ENCODE measurements at places on chromosomes 11 and 22. TPM values are rescaled to one million over a fixed set of nuclear protein-coding genes. Genes with fewer than 3 reads are reported as not detected.

MN1 gene
- total RNA-seq = 0.42 TPM

DNA sequence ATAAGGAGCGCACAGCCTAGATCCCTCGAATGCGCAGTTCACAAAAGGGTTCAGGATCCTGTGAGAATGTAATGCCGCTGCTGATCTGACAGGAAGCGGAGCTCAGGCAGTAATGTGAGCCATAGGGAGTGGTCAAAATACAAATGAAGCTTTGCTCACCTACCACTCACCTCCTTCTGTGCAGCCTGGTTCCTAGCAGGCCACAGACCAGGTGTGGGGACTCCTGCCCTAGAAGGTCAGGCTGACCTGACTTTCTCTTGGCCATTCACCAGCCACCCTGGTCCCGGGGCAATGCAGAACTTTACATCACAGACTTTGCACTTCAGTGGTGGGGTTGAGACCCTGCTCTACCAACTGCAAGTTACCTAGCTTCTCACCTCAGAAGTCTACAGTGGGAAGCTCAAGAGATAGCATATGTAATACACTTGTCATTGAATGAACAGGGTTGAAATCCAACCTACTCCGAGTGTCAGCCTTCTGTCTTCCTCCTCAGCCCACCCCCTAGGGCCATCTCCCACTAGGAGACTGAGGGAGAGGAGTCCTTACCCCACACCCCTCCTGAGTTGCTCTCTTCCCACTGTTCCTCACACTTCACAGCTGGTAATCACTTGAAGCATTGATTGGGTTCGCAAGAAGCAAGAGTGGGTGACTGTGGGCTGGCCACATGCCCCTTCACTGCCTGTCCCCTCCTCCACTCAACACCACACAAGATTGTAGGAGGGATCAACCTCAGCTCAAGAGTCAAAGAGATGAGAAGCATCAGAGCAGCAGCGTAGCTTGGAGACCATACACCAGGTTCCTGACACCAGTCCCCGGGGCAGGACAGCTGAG, 2.0 kb upstream of the KCNJ1 start:
- DNase-seq = no peak

GRCh38 chr11:55849037-55849436, 10.5 kb downstream of the OR5D16 start:
- DNase-seq = no peak

DNA sequence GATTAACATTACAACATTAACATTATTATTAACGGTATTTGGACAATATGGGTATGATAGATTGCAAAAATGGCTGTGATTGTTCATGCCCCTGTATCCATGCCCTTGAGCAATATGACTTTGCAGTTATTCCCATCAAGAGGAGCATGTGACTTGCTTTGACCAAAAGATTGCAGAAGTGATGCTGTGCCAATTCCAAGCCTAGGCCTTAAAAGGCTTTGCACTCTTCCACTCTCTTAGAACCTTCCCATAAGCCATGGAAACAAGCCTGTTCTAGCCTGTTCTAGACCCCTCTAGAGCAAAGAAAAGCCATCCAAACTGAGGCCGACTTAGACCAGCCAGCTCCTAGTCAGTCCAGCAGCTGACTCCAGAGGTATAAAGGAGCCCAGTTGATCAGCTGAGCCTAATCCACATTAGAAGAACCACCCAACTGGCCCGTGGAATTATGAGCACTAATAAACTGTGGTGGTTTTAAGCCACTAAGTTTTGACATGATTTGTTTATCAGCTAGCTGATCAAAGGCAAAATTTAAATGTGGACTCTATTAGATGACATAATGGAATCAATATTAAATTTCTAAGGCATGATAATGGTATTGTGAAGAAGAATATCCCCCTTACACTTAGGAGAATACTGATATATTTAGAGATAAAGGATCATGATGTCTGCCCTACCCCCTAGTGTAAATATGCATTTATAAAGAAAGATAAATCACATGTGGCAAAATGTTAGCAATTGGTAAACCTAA, 28.6 kb downstream of the RAB30 start:
- no peak for DNase-seq

OR5P2 gene
- not detected for total RNA-seq

DNA sequence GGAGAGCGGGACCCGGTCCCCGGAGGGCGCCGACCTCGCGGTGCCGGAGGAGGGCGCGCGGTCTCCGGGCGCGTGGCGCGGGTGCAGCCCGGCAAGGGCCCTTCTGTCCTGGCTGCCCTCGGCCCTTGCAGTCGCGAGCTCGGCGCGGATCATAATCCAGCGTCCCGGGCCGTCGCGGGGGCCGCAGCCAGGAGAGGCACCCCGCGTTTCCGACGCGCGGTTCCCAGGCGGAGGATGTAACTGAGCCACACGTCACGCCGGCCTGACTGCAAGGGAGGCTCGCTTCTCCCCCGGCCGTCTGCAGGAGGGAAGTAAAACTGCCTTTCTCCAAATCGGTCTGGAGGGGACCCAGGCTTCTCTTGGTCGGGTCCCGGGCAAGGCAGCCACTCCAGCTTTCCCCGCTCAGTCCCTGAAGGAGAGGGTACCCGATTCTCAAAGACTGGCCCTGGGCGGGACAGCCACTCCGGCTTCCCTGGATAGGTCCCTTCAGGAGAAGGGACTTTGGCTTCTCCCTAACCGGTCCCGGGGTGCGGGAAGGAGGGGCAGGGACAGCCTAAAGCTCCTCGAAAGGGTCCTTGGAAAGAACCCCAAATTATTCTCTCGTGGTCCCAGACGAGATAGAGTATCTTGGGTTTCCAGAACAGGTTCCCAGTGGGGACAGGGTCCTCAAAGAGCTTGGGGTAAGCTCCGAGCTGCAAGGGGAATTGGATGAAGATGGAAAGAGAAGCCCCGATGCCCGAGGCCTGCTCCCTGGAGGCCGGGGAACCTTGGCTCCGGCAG, 836 bp downstream of the SPON1 start:
- no peak for DNase-seq

DNA sequence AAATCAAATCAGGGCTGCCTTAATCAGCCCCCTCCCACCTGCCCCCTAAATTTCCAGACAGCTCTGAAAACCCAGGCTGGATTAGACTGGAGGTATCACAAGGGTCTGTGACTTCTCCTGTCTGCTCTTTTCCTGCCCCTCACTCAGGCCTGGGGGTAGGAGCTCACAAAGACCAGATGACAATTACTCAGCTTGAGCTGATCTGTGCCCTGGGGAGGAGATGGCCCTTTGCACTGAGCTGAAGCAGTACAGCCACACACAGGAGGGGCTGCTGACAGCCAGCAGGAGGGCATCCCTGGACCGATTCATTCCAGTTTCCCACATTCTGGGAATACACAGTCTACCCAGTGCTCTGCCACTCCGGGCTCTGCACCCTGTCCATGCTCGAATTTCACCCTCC, 4.2 kb downstream of the ABCC8 start:
- no peak for DNase-seq

DNA sequence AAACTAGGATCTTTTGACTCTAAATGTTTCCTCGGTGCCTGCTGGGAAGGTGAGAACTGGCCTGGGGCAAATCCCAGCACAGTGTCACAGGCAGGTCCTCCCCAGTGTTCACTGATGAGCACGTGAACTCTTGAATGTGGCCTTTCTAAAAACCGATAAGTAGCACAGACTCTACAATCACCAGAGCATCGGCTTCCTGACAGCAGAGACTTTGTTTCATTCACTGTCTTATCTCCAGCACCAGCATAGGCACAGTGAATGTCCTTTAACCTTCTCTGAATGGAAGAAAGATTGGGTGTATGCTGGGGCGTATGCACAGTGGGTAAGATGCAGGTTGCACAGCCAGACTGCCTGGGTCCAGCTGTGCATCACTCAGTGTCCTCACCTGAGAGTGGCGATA, 59.3 kb upstream of the EIF3D start:
- no peak for DNase-seq
